Neural cell (in vitro differentiated cells): ENCODE measurements at places on chromosomes 7 and 10. TPM values are rescaled to one million over a fixed set of nuclear protein-coding genes. Genes with fewer than 3 reads are reported as not detected.

Gene FAM25G
- polyA plus RNA-seq, result not detected in 2 replicates

Gene SPOCK2
- polyA plus RNA-seq, result 5.6 and 6.2 TPM in 2 replicates

Gene KMT2E
- 78.4 and 91.8 TPM in 2 replicates for polyA plus RNA-seq

Gene ORAI2
- 36.3 and 52.0 TPM in 2 replicates for polyA plus RNA-seq

Gene ADCYAP1R1
- polyA plus RNA-seq, result 8.6 and 13.5 TPM in 2 replicates

Gene NKX2-3
- polyA plus RNA-seq, result not detected in 2 replicates

Gene CPVL
- polyA plus RNA-seq, result 13.0 and 19.5 TPM in 2 replicates

Gene PIP
- polyA plus RNA-seq, result not detected in 2 replicates

Gene RELN
- 169 and 178 TPM in 2 replicates for polyA plus RNA-seq

Gene GPR15LG
- polyA plus RNA-seq, result not detected in 2 replicates

Gene FBXO24
- polyA plus RNA-seq, result 0.52 and 1.5 TPM in 2 replicates

Gene MBLAC1
- 6.4 and 10.1 TPM in 2 replicates for polyA plus RNA-seq

Gene C10orf62
- polyA plus RNA-seq, result not detected in 2 replicates

Gene KIAA1217
- 0.20 and 0.22 TPM in 2 replicates for polyA plus RNA-seq

Gene PON1
- 0.25 TPM in 1 of 2 replicates, not detected in the other for polyA plus RNA-seq

Gene CASTOR2
- 11.2 and 13.7 TPM in 2 replicates for polyA plus RNA-seq

Gene CASP7
- polyA plus RNA-seq, result 0.72 and 0.77 TPM in 2 replicates

Gene FAM24B
- polyA plus RNA-seq, result 2.8 and 3.4 TPM in 2 replicates

Gene VAX1
- 0.63 and 0.70 TPM in 2 replicates for polyA plus RNA-seq

Gene CCDC136
- 41.3 and 42.5 TPM in 2 replicates for polyA plus RNA-seq

Gene FRMPD2
- 0.14 TPM in 1 of 2 replicates, not detected in the other for polyA plus RNA-seq

Gene SFTPA2
- 0.48 TPM in 1 of 2 replicates, not detected in the other for polyA plus RNA-seq

Gene EIF5AL1
- polyA plus RNA-seq, result 0.08 and 0.21 TPM in 2 replicates

Gene TCF7L2
- 0.48 and 1.7 TPM in 2 replicates for polyA plus RNA-seq

Gene GTF2IRD2
- polyA plus RNA-seq, result 17.7 and 19.9 TPM in 2 replicates

Gene TAS2R5
- polyA plus RNA-seq, result 5.1 and 9.4 TPM in 2 replicates

Gene ASB13
- 4.7 and 5.6 TPM in 2 replicates for polyA plus RNA-seq

Gene SPDYE2
- not detected in 2 replicates for polyA plus RNA-seq

Gene PPIA
- 2,762 and 2,769 TPM in 2 replicates for polyA plus RNA-seq

Gene PRKCQ
- polyA plus RNA-seq, result 0.26 and 0.61 TPM in 2 replicates

Gene FANK1
- polyA plus RNA-seq, result 3.1 and 3.8 TPM in 2 replicates

Gene ZNF804B
- 0.32 and 0.37 TPM in 2 replicates for polyA plus RNA-seq

Gene GJD4
- not detected in 2 replicates for polyA plus RNA-seq

Gene SPDYE8
- polyA plus RNA-seq, result 0.63 and 3.3 TPM in 2 replicates

Gene IGFBP3
- 1.6 and 3.9 TPM in 2 replicates for polyA plus RNA-seq

Gene AOC1
- not detected in 2 replicates for polyA plus RNA-seq
